Activated T-cell treated with anti-CD3 and anti-CD28 coated beads, Interleukin-2, amount 50 U/mL, for 72 hours (primary cell): ENCODE measurements at places on chromosomes 2 and 18. TPM values are rescaled to one million over a fixed set of nuclear protein-coding genes. Genes with fewer than 3 reads are reported as not detected.

DNA sequence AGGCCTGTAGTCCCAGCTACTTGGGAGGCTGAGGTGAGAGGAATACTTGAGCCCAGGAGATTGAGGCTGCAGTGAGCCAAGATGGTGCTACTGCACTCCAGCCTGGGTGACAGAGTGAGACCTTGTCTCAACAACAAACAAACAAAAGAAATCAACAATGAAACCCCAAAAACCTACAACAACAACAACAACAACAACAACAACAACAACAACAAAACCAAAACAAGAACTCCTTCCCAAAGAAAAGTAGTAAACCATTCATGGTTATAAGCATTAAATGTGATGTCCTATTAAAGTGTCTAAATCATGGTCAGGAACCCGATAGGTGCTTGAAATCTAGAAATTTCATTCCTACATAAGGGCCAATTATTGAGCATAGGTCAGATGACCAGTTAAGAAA is 13.5 kb upstream of the IL1R1 start:
- no peak for DNase-seq

DNA sequence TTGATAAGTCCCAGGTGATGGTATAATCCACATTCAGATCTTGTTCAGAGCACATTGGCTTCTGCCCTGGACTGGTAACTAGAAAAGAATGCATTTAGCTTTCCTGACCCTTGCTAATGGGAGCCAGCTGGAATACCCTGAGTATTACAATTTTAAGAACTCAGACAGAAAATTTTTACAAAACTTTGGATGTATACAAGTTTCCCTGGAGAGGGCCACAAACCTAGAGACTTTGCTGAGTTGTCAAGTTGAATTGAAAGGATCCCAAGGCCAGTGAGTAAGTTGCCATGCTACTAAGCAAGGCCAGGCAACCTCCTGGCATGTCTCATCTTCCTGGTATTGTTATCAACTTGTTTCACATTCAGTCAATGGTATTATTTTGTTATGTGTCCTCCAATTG is 20.0 kb upstream of the NABP1 start:
- no peak for DNase-seq

DNA sequence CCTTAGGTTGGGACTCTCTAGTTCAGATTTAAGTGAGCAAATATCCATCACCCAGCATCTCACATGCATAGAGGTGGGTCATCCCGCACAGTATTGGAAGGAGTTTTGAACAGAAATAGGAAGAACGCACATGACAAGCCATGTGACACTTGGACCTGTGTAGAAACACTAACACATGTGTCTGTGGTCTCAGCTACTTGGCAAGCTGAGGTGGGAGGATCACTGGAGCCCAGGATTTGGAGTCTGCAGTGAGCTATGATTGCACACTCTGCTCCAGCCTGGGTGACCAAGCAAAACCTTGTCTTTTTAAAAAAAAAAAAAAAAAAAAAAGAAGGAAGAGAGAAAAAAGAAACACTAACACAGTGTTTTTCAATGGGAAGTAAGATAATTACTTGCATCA is 5.4 kb upstream of the MTCL1 start:
- DNase-seq = no peak

DNA sequence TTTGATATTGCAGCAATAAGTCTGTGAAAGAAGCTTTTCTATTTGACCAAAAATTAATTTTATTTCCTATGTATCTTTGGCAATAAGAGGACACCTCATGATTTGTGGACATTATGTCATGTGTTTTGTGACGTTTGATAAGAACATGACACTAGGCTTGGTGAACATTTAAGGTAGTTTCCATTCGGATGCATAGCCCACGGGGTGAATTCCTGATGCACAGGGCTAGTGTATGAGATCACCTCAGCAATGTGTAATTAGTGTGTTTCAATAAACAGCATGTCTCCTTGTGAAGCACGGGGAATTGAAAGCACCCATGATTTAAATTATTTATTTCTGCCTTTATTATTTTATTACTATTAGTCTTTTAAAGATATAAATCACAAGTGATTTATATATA is 146.1 kb upstream of the LINC00305 start:
- no peak for DNase-seq

DNA sequence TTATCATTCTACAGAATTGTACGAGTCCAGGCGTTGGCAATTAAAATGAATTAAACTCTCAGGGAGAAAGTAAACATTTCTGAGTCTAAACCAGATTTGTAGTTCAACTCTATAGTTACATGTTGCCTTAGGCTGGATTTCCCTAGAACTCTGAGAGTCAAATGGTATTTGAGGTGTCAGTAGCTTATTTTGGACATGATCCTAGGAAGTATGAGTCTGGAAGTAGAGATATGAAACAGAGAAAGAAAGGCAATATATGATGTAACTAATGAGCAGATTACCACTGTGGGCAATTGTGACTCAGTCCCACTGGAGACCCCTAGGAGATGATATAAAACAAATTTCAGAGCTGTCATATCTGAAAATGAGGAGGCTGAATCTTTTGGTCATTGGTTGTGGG is 199.1 kb upstream of the UBE2E3 start:
- DNase-seq = no peak

DNA sequence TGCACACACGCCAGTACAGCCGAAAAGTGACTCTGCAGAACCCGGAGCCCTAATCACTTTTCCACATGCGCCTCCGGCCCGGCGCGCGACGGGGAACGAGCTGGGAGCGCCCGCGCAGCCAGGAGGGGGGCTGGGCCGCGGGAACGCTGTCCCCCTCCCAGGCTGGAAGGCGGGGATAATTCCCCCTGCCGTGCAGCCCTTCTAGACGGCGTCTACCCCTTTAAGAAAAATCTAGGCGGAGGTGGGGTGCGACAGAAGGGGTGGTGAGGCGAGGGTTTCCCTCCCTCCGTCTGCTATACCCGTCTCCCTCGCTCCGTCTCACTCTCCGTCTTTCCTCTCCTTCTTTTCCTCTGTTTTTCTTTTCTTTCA is 2.4 kb downstream of the CYP26B1 start:
- DNase-seq = no peak

The CEP76 gene
- 16.0 TPM for total RNA-seq

GRCh38 chr18:61748004-61748403 is 144.8 kb downstream of the RNF152 start:
- no peak for DNase-seq

DNA sequence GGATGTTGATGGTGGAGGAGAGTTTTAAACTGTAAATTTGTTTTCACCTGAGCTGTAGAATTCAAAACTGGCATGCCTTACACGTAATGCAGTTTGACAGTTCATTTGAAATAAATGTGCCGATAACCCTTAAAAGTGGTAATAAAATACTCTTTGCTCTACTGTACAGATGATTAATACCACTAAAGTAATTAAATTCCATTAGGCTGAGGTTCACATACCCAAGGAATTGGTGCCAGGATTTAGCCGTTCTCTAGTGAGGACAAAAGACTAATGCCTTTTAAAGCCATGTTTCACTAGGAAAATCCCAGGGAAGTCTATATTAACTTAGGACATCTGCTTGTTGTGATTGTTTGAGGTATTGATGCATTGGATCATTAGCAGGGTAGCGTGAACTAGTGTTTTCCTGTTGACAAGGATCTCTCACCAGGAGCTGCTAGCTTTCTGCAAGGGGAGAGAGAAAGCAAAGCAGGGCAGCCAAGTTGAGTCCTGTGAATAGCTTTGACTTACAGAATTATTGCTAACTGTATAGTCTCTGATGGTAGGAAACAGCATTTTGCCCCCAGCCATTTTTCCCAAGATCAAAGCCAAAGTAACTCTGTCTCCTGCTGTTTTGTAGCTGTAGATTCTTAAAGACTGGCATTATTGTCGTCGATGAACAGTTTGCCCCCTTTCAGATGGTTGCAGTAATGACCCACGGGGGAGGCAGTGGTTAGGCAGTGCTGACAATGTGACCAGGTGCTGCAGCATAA is 280.9 kb upstream of the FANCL start:
- DNase-seq = no peak

The ABCG5 gene
- total RNA-seq = not detected

GRCh38 chr2:118167026-118167425 is 78.8 kb downstream of the INSIG2 start:
- DNase-seq = no peak

The ANO7 gene
- total RNA-seq = 0.90 TPM

DNA sequence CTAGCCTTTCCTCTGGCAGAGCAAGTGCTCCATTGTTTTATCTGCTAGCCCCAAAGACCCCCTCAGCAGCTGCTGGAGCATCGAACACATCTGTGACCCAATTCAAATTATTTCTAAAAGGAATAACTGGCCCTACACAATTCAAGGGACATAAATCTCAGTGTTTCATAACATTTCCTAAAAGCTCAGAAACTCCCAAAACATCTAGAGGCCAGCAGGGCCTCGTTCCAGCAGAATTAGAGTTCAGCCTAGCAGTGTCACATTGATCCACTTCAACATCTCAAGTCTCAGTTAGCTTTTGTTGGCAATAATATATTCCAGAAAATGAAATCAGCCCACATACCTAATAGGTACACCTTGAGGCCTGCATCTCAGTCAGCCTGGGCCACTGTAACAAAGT is 179.1 kb downstream of the ETAA1 start:
- no peak for DNase-seq

DNA sequence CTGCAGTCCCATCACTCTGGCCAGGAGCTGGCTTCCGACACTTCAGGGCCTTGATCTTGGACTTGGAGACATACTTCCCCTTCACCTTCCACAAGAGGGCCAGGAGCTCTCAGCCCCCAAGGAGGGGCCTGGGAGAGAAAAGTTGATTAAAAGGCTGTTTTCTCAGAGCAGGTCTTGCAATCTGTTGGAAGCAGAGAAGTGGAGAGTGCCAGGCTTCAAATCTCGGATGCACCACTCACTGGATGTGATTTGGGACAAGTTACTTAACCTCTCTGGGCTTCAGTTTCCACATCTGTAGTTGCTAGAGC is 255.3 kb downstream of the CYP26B1 start:
- no peak for DNase-seq

The FAM117B gene
- 11.4 TPM for total RNA-seq

DNA sequence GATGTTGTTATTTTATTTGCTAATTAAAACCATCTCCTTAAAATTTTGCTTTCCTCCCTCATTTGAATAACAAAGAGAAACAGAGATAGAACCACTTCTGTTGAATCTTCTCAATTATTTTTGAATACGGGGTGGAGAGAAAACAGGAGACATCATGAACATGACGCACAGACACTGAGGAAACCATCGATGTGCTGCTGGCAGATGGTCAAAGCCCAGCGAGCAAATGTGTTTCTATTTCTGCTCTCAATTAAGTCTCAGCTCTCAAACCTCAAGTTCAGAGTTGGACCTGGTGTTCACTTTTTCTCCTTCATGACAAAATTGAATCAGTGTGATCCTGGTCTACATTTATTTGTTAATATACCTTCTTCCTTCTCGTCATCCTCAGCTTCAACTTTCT is 36.1 kb upstream of the TWIST2 start:
- no peak for DNase-seq

DNA sequence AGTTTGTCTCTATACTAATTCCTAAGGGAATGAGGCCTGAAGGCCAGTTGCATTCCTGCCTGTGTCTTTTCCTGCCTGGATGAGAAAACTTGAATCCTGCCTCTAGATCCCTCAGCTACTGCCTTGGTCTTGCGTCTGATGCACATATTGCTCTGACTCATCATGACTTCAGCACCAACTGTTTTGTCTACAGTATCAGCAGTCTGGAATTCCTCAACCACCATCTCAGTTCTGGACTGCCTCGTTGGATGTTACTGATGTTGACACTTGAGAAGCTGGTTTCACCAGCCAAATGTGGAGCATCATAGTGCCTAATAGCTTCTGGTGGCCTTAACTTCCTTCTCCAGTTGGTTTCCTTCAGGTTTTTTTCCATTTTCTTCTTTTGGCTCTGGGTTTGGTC is 211.0 kb downstream of the CTNNA2 start:
- DNase-seq = no peak

The LINC00305 gene
- total RNA-seq = not detected

The TUBB8B gene
- not detected for total RNA-seq
